GM23338 (cell line): ENCODE measurements at places on chromosomes 6 and 20. TPM values are rescaled to one million over a fixed set of nuclear protein-coding genes. Genes with fewer than 3 reads are reported as not detected.

Gene MCHR2
- not detected in 2 replicates for total RNA-seq

GRCh38 chr20:59780494-59781185 lies 152.8 kb downstream of the SYCP2 start:
- DNase-seq: no peak

DNA sequence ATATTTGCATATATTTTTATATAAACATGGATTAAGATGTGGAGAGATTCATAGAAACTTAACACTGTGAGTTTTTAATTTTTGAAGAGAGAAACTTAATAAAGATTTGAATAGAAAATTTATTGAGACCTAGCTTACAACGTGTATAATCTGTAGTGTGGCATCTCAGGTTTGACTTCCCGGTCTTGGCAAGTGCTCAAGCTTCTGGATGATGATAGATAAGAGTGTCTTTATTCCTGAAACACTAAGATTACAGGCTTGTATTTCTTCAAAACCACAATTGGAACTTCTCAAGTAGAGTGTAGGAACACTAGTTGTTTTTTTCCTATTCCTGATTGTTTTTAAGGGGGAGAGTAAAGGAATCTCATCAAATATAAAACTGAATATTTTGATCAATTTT lies 64.6 kb upstream of the NOTCH4 start:
- no peak for DNase-seq

Gene FAM229B
- total RNA-seq: 4.4 and 4.7 TPM in 2 replicates

DNA sequence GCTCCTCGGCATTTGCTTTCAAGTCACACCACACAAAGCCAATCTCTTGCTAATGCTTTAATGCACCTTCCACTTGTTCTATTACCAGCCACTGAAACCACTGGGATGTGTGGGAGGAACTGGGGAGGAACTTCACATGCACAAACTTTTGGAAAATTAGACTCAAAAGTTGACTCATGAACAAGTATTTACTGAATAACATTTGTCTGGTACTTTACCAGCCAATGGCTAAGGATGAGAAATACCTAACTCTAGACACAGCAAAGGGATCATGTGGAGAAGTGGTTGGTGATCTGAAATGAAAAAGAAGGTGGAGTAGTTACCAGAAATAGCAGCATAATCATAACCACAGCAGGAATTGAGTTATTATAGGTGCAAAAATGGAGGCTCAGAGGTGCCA lies 554.0 kb upstream of the NOX3 start:
- no peak for DNase-seq

GRCh38 chr6:73508776-73509175 lies 12.1 kb downstream of the EEF1A1 start:
- DNase-seq: no peak

Gene MEI4
- 0.16 and 0.63 TPM in 2 replicates for total RNA-seq

DNA sequence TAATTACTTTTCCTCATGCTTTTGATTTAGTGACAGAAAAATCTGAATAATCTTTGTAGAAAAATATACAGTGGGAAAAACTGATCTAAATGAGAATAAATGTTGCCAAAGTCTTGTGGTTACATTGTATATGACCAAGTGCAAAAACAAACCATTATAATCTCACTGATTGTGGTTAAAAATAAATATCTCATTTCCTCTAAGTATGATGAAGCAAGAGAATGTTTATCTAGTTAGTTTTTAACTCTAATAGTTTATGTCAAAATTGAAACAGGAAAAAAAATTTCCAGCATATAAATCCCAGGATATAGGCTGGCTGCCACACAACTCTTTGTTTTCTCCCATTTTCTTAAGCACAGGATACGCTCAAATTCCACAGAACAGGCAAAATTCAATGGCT lies 392.7 kb upstream of the ID4 start:
- no peak for DNase-seq

Gene CRISP1
- total RNA-seq: not detected in 2 replicates

- DNase-seq: no peak
Observed at GRCh38 chr20:35235881-35236280, 9.4 kb downstream of the MMP24 start.

DNA sequence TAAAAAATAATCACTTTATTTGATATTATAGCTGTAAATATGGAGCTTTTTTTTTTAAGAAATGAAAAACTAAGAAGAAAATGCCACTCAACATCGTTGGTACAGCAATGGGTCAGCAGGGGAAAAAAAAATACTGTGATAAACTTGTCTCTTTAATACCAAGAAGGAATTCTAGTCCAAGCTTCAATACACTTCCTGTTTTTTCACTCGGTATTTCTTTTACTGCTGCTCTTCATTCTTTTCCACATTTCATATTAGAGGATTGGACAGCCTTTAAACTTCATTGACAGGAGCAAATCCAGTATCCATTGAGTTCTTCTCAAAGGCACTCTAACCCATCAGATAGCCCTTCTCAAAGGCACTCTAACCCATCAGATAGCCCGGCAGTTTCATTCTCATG lies 22.2 kb upstream of the EZR start:
- no peak for DNase-seq

- DNase-seq: no peak
Observed at GRCh38 chr20:62202676-62203377, 17.3 kb downstream of the HRH3 start.

DNA sequence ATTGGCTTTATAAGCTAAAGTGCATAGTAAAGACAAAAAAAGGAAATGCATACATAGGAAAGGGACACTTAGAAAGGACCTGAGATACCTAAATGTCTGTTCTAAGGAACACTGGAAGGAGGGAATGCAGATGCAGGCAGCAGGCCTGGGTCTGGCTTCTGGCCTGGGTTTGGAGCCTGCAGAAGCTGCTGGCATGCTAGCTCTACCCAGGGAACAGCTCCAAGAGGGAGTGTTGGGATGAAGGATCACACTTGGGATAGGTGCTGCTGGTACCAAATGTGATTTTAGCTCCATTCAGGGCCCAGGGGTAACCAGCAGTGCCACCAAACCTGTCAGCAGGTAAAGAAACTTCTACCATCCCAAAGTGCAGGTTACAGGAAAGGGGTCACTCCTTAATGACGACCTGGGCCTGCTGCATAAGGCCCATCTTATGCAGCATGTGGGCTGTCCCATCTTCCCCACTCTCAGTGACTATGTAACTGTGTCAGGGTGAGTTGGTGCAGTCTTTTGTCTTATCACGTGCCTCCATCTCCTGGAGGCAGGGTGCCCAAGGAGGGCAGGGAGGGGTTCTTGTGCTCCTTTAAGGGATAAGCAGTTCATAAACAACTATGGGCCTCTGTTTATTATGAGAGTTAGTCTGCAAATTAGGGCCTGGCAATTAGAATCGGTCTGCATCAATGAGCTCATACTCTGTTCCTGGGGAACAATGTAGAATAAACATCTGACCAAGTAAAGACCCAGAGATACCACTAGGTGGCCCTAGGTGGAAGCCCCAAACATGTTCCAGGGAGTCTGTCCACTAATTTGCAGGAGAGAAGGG lies 26.9 kb downstream of the DDX27 start:
- peak; percentile 71 for DNase-seq

GRCh38 chr6:144781836-144782235 lies 496.7 kb downstream of the UTRN start:
- DNase-seq: no peak

DNA sequence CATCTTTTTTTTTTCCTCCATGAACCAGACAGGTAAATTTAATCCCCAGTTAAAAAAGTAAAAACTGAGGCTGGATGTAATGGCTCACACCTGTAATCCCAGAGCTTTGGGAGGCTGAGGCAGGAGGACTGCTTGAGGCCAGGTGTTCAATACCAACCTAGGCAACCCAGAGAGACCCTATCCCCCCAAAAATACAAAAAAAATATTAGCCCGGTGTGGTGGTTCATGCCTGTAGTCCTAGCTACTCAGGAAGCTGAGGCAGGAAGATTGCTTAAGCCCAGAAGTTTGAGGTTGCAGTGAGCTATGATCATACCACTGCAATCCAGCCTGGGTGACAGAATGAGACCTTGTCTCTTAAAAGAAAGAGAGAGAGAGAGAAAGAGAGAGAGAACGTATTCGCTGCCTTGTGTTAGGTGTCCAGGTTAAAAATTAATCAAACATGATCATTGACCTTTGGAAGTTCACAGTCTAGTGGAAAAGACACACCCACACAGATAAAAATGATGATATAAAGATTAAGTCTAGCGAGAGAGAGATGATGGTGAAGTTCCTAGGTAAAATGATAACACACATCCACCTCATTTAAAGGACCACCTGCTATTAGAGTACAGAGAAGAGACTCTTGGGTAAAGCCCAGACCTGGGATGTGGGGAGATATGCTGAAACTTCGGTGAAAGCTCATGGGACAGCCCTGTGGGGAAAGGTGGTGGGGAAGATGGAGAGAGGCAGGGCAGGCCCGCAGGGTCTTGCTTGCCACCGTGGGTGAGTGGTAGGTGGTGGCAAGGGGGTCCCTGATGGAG lies 4.8 kb upstream of the NHSL1 start:
- DNase-seq: no peak
